ENCODE measurements at places on chromosomes 12 and 14.

DNA sequence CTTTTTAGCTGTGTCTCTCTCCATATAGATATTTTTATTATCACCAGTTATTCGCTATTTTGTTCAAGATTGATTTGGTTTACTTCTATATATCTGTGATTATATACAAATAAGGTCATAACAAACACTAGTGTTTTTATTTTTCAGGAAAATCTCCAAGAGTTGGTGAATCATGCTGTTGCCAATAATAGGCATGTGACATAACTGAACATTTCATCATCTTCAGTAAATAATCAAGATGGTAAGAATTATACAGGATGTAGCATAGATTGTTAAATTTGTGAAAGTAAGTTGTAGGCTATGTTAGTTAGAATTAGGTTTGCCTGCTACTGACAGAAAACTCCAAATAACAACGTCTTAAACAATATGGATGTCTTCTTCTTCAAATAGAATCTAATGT, 240.9 kb upstream of the PDE3A start:
- no peak for DNase-seq

- DNase-seq: no peak
Measured at GRCh38 chr14:88852632-88853031, 28.2 kb downstream of the TTC8 start.

GRCh38 chr12:65184176-65184857, 14.9 kb downstream of the LEMD3 start:
- no peak for DNase-seq

DNA sequence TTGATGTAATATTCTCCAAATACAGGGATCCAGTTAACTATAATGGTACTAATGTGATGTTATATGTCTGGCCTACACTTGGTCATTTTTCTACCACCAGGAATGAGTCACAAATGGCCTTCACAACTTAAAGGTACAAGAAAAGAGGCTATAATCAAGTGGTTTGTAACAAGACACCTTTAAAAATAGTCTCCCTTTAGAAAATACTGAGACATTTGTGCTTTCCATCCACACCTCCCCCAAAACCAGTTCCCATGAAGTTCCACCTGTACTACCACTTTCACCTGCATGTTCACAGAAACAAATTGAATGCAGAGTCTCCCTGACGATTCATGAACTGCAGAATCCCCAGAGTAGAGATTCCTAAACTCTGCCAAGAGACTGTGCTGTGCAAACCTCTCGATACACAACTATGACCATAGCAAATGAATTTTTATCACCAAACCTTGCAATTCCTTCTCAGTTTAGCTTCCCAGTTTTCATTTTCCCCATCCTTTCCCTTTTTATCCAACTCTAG, 6.0 kb downstream of the BTG1 start:
- no peak for DNase-seq

DNA sequence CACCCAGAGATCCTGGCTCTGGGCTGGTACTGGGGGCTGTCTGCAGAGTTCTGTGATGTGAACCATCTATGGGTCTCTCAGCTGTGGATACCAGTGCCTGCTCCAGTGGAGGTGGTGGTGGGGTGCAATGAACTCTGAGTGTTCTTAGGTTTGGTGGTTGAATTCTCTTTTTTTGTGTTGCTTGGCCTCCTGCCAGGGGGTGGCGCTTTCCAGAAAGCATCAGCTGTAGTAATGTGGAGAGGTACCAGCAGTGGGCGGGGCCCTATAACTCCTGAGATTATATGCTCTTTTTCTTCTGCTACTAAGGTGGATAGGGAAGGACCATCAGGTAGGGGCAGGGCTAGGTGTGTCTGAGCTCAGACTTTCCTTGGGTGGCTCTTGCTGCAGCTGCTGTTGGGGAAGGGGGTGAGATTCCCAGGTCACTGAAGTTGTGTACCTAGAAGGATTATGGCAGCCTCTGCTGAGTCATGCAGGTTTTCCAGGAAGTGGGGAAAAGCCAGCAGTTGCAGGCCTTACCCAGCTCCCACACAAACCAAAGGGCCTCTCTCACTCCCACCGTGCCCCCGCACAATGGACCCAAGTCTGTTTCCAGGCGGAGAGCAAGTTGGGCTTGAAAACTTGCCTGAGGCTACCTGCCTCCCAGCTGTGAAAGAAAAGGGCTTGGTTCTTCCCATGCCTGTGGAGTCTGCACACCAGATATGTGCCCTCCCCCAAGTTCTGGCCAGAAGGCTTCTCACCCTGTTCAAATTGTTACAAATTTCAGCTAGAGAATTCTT, 18.6 kb downstream of the CCER1 start:
- no peak for DNase-seq

- peak; percentile 66 for DNase-seq
Measured at GRCh38 chr12:50326590-50327284, 43.4 kb upstream of the LIMA1 start.
